ENCODE measurements at places on chromosomes 11 and 22. TPM values are rescaled to one million over a fixed set of nuclear protein-coding genes. Genes with fewer than 3 reads are reported as not detected.
A peak's percentile ranks its signal among the peaks of the same experiment; 100 is the strongest.

PDGFB gene
- 20.7 TPM for total RNA-seq

MRGPRF gene
- total RNA-seq, result 108 TPM

P4HA3 gene
- 5.8 TPM for total RNA-seq

LMO2 gene
- total RNA-seq, result 51.7 TPM

MMP27 gene
- not detected for total RNA-seq

OR8D1 gene
- total RNA-seq, result not detected

TCN2 gene
- 30.8 TPM for total RNA-seq

MS4A6A gene
- 76.9 TPM for total RNA-seq

DNA sequence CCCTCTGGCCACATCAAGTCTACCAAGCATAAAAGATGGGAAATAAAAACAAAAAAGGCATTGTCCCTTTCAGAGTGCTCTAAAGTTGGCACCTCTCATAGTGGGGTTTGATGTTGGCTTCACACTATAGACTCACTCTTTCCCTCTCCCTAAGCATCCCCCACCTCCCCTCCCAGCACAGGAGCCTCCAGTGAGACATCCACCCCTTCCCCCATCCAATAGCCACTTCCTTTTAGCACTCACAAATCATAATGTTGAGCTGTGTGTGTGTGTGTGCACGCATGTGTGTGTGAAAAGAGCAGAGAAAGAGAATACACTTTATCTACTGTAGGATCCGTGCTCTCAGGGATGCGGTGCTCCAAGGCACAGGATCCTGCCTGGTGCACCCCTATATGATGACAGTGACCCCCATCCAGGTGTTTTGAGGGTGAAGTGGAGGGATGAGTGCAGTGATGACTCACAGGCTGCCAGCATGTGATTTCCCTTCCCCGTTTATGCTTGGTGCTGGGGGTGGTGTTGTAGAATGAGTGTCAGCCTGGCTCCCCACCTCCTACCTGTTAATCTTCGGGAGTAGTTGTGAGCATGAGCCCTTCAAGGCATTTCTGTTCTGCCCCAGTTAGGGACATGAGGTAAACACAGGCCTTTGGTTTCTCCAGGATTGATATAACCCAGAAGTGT lies 235.2 kb upstream of the B3GAT1 start:
- no peaks in the 10 kb centered on the region for H3K27me3 ChIP-seq
- no peak for DNase-seq
- H3K4me1 ChIP-seq, result no peaks in the 10 kb centered on the region

DNA sequence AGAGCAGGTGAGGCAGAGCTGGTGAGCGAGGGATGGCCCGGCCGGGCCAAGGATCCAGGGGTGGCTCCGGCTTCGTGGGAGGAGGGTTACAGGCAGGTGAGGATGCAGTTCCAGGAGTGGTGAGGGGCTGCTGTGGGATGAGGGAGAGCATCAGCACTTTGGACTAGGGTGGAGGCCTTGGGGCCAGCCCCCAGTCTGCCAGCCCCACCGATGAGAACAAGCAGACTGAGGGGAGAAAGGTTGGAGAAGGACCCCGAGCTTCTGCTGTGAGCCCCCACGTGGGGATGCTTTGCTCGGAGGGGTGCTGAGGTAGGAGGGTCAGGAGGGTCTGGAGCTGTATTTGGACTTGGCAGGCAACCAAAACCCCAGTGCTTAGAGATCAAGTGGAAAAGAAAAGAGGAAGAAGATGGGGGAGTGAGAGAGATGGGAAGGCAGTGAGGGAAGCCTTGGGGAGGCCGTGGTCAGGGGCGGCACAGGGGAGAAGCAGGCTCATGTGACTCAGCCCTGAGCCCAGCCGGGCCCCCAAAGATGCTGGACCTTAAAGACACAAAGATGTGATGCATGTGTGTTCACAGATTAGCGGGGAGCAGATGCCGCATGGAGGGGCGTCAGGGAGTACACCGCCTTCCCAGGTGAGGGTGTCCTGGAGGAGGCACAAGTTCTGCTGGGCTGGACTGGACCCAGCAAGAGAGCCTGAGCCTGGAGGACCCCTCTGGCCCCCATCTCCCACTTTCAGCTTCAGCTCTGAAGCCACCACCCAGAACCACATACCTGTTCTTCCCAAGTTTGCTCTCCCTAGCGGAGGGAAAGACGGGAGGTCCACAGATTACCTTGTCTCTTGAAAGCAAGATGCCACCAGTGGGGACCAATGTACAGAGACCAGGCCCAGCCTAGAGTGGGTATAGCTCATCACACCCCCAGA lies 91.3 kb downstream of the CDKN1C start:
- no peak overlapping the region for H3K4me3 ChIP-seq
- H3K36me3 ChIP-seq, result no peaks in the 10 kb centered on the region
- no peak overlapping the region for H3K27ac ChIP-seq
- H3K27me3 ChIP-seq, result no peaks in the 10 kb centered on the region
- H3K4me1 ChIP-seq, result no peaks in the 10 kb centered on the region

DNA sequence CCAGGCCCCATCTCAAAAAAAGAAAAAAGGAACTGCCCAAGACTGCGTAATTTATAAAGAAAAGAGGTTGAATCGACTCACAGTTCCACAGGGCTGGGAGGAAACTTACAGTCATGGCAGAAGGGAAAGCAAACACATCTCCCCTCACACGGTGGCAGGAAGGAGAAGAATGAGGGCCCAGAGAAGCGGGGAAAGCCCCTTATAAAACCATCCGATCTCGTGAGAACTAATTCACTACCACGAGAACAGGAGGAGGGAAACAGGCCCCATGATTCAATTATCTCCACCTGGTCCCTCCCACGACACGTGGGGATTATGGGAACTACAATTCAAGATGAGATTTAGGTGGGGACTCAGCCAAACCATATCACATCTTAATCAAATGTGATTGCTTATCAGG lies 82.2 kb downstream of the BUD13 start:
- no peaks in the 10 kb centered on the region for H3K27me3 ChIP-seq
- H3K4me1 ChIP-seq, result no peaks in the 10 kb centered on the region
- H3K4me3 ChIP-seq, result no peak overlapping the region
- H3K36me3 ChIP-seq, result no peaks in the 10 kb centered on the region
- DNase-seq, result no peak

DNA sequence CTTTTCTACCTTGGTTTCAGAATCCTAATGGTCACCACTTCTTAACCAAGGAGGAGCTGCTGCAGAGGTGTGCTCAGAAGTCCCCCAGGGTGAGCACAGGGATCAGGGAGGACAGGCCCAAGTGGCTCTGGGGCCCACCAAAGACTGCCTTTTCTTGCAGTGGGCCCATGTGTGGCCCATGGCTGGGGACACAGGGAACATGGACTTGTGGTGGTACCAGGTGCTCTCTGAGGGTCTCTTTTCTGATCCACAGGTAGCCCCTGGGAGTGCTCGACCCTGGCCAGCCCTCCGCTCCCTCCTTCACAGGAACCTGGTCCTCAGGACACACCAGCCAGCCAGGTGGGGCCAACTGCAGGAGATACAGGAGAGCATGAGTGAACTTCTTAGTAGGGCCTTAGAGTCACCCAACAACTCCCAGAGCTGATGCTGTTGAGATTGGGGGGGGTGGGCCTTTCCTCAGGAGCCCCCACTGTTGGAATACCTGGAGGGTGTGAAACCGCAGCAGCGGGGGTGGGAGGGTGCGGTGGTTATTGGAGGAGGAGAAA lies 2.0 kb downstream of the MUS81 start:
- no peaks in the 10 kb centered on the region for H3K4me1 ChIP-seq
- peak; percentile 34 for DNase-seq
- no peak overlapping the region for H3K4me3 ChIP-seq
- H3K36me3 ChIP-seq, result peaks cover 8% of the 10 kb centered on the region
- no peak overlapping the region for H3K27ac ChIP-seq

DNA sequence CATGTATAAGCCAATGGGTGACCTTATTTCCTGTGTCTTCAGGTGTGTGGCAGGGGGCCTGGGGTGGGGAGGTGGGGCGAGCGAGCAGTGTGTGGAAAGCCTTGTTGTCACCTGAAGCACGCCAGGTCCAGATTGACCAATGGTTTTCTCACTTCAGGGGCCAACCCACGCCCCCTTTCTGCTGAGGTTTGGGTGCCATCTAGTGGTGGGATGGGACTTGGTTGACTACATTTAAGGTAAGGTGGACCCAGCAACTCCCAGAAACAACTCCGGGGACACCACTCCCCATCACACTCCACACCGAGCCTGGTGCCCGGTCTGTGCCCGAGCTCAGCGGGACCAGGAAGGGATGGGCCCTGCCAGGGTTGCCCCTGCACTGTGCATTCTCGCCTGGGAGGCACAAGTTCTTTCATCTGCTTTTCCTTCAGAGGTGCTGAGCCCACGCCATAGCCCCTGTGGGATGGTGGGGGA lies 40.0 kb downstream of the TPCN2 start:
- no peak overlapping the region for H3K27ac ChIP-seq
- no peaks in the 10 kb centered on the region for H3K27me3 ChIP-seq
- H3K4me3 ChIP-seq, result no peak overlapping the region
- H3K36me3 ChIP-seq, result no peaks in the 10 kb centered on the region
- no peak for DNase-seq

- no peak overlapping the region for H3K4me3 ChIP-seq
- peaks cover 2% of the 10 kb centered on the region for H3K36me3 ChIP-seq
- peak; percentile 79 for DNase-seq
- H3K27me3 ChIP-seq, result no peaks in the 10 kb centered on the region
Observed at GRCh38 chr22:29369460-29369859, 18.9 kb downstream of the AP1B1 start.

- DNase-seq, result no peak
- H3K36me3 ChIP-seq, result no peaks in the 10 kb centered on the region
- H3K4me1 ChIP-seq, result no peaks in the 10 kb centered on the region
Observed at GRCh38 chr22:40055143-40055883, 60.6 kb downstream of the FAM83F start.

DNA sequence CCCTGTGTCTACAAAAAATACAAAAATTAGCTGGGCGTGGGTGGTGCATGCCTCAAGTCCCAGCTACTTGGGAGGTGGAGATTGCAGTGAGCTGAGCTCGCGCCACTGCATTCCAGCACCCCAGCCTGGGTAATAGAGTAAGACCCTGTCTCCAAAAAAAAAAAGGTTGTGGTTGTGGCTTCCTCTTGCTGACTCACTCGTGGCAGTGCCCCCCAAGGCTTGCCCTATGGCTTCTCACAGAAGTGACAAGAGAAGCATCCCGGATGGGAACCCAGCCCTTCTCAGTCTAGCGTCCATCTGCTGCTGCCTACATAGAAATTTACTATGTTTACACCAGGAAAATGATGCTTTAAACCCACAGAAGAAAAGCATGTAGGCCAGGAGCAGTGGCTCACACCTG lies 68.5 kb upstream of the PITPNB start:
- no peaks in the 10 kb centered on the region for H3K4me1 ChIP-seq
- no peak overlapping the region for H3K4me3 ChIP-seq
- no peaks in the 10 kb centered on the region for H3K27me3 ChIP-seq
- peaks cover 4% of the 10 kb centered on the region for H3K36me3 ChIP-seq
- no peak for DNase-seq

DNA sequence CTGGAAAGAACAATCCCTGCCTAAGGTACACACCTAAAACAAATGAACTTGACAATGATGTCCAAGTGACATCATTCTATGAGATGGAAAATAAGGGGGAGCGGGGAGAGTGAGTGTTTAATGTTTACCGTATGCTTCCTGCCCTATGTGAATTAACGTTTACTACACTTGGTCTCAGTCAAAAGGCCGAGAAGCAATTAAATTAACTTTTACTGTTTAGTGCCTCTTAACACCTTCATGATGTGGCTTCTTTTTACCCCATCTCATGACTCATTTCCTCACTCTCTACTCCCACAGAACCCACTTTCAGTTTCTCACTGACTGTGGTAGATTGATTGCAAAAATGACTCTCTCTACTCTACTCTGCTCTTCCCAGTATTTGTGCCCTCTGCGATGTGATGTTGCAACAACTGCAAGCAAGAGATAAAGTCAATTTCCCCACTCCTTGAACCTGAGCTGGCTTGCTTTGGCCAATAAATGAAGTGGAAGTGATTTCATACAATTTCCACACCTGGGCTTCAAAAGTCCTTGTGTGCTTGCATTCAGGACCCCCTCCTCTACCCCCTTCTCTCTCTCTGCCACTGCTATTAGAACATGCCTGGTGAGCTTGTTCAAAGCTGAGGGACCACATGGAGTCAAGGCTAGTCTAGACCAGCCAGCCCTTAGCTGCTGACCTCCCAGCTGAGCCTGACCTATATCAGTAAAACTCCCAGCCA lies 11.6 kb upstream of the ALKBH3 start:
- H3K36me3 ChIP-seq, result no peaks in the 10 kb centered on the region
- no peak overlapping the region for H3K27ac ChIP-seq
- H3K4me1 ChIP-seq, result no peaks in the 10 kb centered on the region
- DNase-seq, result no peak
- no peaks in the 10 kb centered on the region for H3K27me3 ChIP-seq
- H3K4me3 ChIP-seq, result no peak overlapping the region

DNA sequence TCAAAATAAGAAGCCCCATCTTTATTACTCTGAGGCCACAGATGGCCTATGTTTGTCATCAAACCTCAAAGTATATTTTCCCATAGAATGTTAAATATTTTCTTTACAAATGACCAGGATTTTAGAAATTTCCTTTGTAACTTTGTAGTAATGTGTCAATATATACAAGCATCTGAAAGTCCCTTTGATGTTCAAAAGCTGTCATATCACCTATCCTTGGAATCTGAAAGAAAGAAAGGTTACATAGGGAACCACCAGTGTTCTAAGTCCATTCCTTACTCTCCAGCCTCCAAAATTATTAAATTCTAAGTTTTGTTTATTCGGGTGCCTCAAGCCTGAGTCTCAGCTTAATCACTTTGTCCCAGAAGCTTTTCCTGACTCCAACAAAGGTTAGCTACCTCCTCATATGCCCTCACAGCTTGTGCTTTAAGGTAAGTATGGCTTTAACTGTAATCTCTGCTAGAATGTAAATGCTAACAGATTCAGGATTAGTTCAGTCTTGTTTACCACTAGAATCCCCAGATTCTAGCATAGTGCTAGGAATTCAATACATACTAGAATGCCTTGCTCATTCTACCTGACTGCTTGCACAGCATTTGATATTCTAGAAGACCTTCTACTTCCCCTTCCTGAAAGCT lies 32.3 kb downstream of the CCDC34 start:
- no peak for DNase-seq
- no peaks in the 10 kb centered on the region for H3K4me1 ChIP-seq
- no peak overlapping the region for H3K27ac ChIP-seq
- H3K4me3 ChIP-seq, result no peak overlapping the region
- no peaks in the 10 kb centered on the region for H3K27me3 ChIP-seq

DNA sequence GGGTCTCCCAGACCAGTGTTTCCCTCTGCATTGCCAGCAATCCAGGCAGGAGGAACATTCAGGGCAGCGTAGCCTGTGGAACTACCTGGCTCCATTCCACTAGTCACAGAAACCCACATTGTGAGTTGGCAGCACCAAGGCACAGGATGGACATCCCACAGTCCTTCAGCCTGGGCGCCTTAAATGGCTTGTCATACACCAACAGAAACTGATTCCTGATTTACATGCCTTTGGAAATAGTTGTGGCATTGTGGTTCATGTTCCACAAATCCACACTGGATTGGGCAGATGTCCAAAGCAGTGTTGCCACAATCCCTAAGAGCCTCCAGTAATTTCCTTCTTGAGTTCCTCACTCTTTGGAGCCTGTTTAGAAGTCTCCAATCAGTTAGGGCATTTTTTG lies 225.6 kb downstream of the BLID start:
- no peaks in the 10 kb centered on the region for H3K36me3 ChIP-seq
- peak; percentile 47 for DNase-seq
- H3K27me3 ChIP-seq, result no peaks in the 10 kb centered on the region
- peaks cover 4% of the 10 kb centered on the region for H3K4me1 ChIP-seq
- no peak overlapping the region for H3K4me3 ChIP-seq

- H3K27me3 ChIP-seq, result no peaks in the 10 kb centered on the region
- H3K4me1 ChIP-seq, result no peaks in the 10 kb centered on the region
- peak; percentile 14 for DNase-seq
- H3K36me3 ChIP-seq, result no peaks in the 10 kb centered on the region
- no peak overlapping the region for H3K4me3 ChIP-seq
- no peak overlapping the region for H3K27ac ChIP-seq
Observed at GRCh38 chr22:37254209-37254866, 10.3 kb upstream of the RAC2 start.

Measured in aorta (tissue), 5 donors.